AG09319 (cell line): ENCODE measurements at places on chromosomes 13 and 19.

DNA sequence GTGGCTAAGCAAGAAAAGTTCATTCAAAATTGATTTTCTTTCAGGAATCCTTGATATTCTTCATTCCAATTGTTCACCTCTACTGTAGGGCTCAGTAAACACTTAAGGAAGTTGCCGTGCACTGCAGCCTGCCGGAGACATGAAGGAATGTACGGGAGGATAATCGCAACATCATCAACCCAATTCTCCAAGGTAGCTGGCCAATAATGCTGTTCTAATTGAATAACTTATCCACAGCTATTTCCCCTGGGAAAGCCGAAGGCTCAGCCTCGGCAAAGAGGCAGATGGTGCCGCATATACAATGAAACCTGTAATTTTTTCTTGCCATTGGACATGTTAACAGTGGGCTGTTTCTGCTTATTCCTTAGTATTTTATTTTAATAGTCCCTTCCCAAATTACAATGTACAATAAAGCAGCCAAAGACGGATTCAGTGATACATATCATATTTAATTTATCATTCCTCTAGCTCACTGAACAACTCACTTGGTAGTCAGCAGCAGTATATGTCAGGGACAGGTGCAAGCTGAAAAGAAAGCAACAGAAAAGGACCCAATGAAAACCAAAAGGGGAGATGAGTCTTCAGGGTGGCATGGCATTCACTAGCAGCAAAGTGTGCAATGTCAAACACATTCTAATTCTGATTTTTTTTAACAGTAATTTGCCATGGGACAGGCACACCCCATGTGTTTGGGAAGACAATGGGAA is 420.5 kb upstream of the KLF12 start:
- no peak for DNase-seq

GRCh38 chr13:107192289-107192688 is 624.4 kb upstream of the ARGLU1 start:
- no peak for DNase-seq

GRCh38 chr13:32754179-32754578 is 167.9 kb downstream of the PDS5B start:
- no peak for DNase-seq

GRCh38 chr13:32663660-32664059 is 77.4 kb downstream of the PDS5B start:
- no peak for DNase-seq

DNA sequence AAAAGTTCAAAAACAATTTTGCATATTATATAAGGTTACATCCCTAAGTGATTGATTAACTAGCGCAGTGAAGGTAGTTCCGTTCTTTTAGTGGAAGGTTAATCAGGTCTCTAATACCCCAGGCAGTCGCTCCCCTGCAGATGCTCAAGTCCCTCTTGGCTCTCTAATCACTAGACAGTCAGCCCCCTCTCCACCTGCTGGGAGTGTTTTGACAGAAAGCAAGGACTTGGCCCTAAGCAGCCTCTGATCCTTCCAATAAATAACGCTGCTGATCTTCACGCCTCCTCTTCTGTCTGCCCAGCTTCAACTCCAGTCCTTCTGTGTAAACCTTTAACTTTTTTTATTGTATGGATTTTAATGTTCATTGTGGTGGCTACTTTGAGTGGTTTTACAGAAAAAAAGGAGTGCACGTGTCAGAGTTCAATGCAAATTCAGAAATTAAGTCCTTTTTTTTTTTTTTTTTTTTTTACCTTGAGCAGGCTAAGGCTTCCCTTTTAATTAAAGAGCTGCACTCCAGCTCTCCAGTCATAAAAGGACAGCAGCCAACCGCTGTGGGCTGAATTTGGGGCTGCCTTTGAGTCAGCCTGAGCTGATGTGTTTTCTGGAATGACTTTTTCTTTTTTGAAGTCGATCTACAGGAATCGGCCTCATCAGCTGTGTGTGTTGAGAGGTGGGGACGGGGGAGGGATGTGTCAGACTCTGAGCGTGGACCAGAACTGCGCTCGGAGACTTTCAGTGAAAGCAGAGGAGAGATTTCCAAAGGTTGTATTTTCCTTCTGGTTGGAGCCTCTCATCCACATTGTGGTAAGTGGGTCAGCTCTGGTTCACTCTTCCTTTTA is 33.8 kb upstream of the MYO16 start:
- no peak for DNase-seq

GRCh38 chr13:28583651-28584091 is 75.3 kb upstream of the POMP start:
- DNase-seq, result no peak

DNA sequence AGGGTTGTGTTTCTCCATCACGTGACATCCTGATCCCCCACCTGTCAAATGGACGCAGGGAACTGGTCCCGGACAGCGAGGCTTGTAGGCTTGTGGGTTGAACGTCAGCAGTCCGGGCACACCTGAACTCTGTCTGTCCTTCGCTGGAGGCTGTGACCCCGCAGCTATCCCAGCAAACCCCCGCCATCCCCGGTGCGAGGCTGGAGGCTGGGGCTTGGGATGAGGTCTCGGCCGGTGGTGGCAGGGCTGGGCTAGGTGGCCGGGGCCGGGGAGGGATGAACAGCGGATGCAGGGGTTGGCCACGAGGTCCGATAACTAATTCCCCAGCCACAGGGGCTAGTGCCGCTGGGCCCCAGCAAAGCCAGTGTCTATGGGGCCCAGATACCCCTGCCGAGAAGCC is 8.8 kb downstream of the LSM7 start:
- DNase-seq, result no peak

DNA sequence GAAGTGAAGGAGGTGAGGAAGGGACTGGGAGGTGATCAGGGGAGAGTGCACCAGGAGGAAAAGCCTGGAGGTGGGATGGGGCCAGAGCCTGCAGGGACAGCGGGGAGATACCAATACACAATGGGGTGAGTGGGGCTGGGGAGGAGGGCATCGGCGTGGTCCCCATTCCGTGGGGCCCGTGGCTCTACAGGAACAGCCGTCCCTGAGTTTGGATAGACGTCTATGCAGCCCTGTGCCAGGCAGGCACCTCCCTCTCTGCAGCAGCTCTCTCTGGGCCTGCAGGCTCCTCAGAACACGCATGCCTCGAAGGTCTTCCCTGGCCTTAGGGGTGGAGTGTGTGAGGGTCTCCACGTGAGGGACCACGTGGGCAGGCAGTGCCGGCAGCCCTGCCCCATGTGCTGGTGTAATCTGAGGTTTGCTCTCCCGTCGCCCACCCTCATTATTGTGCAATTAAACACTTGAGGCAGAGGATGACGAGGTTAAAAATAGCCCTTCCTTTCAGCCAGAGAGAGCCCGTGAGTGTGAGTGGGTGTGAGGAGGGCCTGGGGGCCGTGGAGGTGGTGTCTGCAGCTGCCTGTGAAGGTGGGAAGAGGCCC is 16.5 kb downstream of the C2CD4C start:
- no peak for DNase-seq

DNA sequence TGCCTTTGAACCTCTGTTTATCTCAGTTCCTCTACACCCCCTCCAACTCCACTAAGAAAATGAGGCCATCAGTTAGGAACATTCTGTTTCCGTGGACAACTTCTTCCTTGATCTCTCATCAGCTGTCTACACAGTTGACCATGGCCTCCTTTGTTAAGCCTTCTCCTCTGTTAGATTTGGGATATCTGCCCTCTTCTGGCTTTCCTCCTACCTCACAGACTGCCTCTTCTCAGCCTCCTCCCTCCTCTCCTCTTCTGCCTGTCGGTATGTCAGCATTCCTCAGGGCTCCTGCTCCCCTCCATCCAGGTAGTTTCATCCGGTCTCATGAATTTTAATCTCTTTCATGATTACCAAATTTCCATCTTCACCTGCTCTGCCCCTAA is 454.9 kb downstream of the FOXO1 start:
- no peak for DNase-seq

- no peak for DNase-seq
These were observed 459.1 kb upstream of the ATXN8OS start for GRCh38 chr13:69648340-69649062.

DNA sequence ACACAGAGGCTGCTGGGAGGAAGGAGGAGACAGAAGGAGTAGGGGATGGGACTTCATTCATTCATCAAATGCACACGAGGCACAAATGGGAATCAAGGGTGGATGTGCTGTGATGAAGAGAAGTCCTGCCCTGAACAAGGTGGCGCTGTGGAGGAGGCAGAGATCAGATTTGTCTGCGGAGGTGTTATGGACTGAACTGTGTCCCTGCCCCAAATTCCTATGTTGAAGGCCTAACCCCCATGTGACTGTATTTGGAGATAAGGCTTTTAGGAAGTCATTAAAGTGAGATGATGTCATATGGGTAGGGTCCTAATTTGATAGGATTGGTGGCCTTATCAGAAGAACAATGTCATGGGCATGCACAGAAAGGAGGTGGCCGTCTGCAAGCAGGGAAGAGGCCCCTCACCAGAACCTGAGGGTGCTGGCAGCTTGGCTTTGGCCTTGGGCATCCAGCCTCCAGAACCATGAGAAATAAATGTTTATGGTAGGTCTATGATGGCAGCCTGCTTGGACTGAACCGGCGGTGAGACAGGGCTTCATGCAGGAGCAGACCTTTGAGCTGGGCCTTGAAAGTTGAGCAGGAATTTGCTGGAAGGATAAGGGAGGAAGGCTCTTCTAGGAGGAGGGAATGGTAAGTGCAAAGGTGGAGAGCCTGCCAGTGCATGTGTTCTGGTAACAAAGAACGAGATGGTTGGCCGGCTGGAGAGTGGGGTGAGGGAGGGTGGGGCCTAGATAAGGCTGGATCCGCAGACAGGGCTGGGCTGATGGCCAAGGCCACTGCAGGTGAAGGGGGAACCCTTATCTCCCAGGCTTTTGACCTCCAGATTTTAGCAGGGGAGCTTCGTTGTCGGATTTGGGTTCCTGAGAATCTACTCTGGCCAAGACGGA is 2.7 kb upstream of the CEBPA start:
- no peak for DNase-seq

DNA sequence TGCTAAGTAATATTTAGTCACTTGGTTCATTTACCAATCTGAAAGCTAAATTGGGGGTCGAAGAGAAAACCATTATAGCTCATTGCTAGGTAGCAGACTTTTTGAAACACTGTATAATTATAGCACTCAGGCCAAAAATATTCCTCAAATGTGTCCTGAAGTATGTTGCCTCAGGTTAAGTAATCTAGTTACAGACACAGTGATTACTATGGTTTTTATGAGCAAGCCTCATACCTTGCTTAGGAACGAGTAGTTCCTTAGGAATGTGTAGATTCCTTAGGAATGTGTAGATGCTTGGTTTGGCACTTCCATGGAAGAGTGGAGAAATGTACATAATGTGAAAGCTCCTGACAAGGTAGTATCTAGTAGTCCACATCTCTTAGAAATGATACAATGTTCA is 387.5 kb downstream of the LMO7 start:
- DNase-seq, result no peak

- DNase-seq, result peak; percentile 23
These were observed 39.0 kb downstream of the SERTM1 start for GRCh38 chr13:36712770-36713169.

DNA sequence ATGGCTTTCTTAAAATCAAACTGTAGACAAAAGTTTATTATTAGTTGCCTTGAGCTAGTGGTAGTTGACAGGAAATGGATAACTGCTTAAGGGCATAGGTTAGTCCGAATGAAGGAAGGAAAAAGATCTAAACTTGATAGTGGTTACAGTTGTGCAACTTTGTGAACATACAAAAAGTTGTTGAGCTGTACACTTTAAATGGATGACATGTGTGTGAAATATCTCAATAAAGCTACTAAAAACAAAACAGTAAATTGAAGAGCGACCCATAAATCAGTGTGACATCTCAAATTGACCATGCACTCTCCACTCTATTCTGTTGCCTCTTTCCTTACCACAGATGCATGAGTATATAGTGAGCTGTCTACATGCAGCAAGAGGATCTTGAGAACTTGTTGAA is 1757.8 kb downstream of the PCDH9 start:
- no peak for DNase-seq

- DNase-seq, result no peak
These were observed 149.0 kb downstream of the SLITRK1 start for GRCh38 chr13:83733293-83733692.

DNA sequence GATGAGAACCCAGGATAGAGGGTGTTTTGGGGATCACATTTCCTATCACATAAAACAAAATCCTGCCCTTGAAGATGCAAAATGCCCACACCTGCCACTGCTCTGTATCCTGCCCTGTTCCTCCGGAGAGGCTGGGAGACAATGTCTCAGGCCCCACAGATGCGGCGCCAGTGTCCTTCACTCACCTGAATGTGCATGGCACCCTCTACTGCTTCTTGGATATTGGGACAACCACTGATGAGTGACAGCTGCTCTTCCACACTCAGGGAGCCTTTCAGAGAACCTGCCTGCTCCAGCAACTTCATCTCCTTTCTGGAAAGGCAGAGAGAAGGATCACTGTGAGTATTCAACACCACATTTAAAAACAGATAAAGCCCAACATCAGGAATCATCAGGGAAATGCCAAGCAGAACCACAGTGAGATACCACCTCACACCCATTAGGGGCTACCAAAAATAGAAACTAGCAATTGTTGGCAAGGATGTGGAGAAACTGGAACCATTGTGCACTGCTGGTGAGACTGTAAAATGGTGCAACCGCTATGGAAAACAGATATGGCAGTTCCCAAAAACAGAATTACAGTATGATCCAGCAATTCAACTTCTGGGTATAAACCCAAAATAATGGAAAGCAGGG is 36.4 kb downstream of the CRYL1 start:
- DNase-seq, result no peak

GRCh38 chr13:80250213-80250810 is 90.6 kb downstream of the SPRY2 start:
- DNase-seq, result no peak

- DNase-seq, result no peak
These were observed 10.5 kb downstream of the TNFRSF19 start for GRCh38 chr13:23580684-23581060.

- no peak for DNase-seq
These were observed 36.8 kb downstream of the C13orf46 start for GRCh38 chr13:113937073-113937472.

- DNase-seq, result no peak
These were observed 64.8 kb downstream of the PEPD start for GRCh38 chr19:33456845-33457220.

DNA sequence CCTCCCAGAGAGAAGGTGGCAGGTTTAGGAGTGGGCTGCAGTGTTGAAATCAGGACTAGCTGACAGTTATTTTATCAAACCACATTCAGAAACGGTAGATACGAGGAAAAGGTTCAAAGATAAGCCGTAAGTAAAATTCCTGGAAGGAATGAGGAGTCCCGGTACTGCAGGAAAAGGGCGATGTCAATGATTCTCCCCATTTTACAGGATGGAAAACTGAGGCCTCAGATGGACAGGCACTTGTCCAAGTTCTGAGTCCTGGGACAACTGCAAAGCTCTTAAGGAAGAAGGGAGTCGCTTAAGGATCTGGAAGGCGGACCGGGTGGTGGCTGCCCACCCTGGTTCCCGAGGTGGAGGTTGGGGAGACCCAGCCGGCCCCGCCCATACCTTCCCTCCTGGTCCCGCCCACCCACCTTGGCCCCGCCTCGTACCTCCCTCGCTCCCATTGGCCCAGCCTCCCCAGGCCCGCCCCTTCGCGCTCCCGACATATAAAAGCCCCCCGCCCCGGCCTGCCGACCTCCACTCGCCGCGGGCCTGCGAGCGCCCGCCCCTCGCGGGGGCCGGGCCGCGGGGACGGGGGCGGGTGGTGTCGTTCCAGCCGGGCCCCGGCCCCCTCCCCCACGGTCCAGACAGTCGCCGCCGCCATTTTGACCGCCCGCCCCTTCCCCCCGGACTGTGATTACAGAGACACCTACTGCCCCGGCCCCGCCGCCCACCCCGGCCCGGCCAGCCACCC is 603 bp downstream of the RFX1 start:
- DNase-seq, result peak; percentile 55
